ENCODE measurements at places on chromosomes 12 and 14.

GRCh38 chr12:50727466-50727865 is 36.4 kb upstream of the ATF1 start:
- H3K27ac ChIP-seq, result no peak overlapping the region
- H3K36me3 ChIP-seq, result no peaks in the 10 kb centered on the region
- H3K4me1 ChIP-seq, result no peaks in the 10 kb centered on the region
- DNase-seq, result no peak
- H3K27me3 ChIP-seq, result no peaks in the 10 kb centered on the region
- no peak overlapping the region for H3K4me3 ChIP-seq

GRCh38 chr12:75323663-75324062 is 6.5 kb downstream of the CAPS2 start:
- no peaks in the 10 kb centered on the region for H3K27me3 ChIP-seq
- H3K27ac ChIP-seq, result no peak overlapping the region
- H3K4me3 ChIP-seq, result no peak overlapping the region
- H3K4me1 ChIP-seq, result no peaks in the 10 kb centered on the region
- DNase-seq, result no peak

DNA sequence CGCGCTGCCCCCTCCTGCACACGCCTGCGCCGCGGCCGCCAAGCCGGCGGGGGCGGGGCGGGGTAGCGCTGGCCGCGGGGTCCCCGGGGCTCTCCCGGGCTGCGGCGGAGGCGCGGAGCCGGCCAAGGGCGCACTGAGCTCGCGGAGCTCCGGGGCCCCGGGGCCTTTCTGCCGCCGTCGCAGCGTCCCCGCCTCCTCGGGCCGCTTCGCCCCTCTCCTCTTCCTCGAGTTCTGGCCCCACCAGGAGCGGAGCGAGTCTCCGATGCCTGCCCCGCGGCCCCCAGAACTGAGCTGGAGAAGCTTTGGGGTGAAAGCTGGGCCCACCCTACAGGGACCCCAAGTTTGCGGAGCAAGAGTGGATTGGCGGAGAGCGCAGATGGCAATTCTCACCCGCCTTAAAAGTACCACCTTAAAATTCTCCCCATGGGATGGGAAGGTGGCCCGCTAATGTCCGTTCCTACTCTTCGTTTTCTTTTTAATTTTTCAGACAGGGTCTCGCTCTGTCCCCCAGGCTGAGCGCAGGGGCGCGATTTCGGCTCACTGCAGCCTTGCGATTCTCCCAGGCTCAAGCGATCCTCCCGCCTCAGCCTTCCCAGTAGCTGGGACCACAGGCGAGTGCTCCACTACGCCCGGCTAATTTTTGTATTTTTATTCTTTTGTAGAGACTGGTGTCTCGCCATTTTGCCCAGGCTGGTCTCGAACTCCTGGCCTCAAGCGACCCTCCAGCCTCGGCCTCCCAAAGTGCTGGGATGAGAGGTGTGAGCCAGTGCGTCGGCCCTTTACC is 129.6 kb downstream of the NDUFA12 start:
- H3K27ac ChIP-seq, result no peak overlapping the region
- no peaks in the 10 kb centered on the region for H3K4me1 ChIP-seq
- no peak for DNase-seq
- no peaks in the 10 kb centered on the region for H3K36me3 ChIP-seq

- no peaks in the 10 kb centered on the region for H3K27me3 ChIP-seq
- H3K4me1 ChIP-seq, result no peaks in the 10 kb centered on the region
- H3K27ac ChIP-seq, result no peak overlapping the region
- H3K4me3 ChIP-seq, result no peak overlapping the region
- no peaks in the 10 kb centered on the region for H3K36me3 ChIP-seq
These were observed 6.8 kb upstream of the KRT83 start for GRCh38 chr12:52327830-52328500.

GRCh38 chr12:12533238-12533829 is 29.3 kb downstream of the DUSP16 start:
- H3K27ac ChIP-seq, result no peak overlapping the region
- no peaks in the 10 kb centered on the region for H3K27me3 ChIP-seq
- H3K4me1 ChIP-seq, result peaks cover 5% of the 10 kb centered on the region

- no peaks in the 10 kb centered on the region for H3K27me3 ChIP-seq
- DNase-seq, result no peak
These were observed 31.5 kb downstream of the ERO1A start for GRCh38 chr14:52663850-52664249.

Data from uterus (tissue), 4 donors.